Renal pelvis (tissue), 12 donors: ENCODE measurements at places on chromosomes 16 and 17.

DNA sequence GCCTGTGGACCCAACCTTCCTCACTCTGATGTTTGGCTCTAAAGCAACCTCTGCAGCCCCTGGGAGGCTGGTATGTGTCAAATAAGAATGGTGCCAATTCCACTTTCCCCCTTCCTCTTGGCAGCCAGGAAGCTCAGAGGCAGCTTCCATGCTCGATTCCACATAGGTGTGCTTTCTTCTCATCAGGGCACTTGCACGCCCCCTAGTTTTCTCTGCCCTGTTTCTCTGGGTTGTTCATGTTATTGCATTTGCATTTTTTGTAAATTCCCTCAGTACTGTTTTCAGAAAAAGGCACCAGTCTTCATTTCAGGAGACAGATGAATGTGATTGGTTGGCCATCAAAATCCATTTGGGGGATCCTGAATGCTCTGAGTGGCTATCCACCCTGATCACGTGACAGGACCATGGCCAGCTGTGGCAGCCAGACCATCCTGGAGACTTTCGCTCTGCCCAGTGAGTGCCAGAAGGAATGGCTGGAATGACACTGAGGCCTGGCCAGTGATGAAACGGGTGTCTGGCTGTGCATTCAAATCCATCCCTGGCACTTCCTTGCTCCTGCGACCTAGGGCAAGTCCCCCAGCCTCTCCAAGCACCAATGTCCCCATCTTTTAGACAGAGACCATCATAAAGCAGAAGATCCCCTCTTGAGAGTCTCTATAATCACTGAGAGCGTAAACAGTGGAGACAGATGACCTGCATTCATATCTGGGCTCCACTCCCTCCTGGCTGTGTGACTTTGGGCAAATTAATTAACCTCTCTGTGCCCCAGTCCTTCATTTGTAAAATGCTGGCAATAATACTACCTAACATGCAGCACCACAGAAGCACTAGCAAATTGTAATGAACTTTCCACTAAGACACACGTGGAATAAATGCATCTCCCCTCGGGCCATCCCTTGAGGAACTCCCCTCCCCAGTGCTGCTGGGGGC, 56.4 kb downstream of the CNGB1 start:
- no peak for DNase-seq

DNA sequence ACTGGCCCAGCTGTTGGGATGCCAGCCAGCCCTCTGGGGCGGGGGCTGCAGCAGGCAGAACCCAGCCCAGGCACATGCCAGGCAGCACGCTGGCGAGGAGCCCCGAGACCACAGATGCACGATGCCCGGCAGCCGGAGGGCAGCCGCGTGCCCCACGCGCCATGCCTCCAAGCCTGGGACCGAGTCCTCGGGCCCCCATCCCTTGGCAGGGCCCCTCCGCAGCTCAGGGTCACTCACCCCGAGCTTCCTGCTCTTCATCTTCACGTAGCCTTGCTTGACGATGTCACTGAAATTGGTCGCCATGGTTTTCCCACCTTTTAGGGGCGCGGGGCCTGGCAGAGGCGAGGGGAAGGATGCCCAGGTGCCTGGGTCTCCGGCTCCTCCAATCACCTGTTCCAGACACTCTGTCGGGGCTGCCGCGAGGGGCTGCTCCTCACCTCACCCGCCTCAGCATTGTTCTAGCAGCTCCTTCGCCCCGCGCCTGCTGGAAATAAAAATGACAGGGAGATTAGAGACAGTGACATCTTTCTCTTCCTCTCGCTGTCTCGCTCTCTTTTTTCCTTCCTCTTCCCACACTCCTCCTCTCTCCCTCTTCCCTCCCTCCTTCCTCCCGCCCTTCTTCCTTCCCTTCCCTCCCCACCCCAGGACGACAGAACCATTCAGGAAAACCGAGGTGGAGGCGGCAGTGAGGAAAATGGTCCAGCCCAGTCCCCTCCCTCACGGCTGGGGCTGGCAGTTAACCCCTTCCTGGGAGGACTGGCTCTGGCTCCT, 6.9 kb downstream of the DOK4 start:
- peak; percentile 52 for DNase-seq

DNA sequence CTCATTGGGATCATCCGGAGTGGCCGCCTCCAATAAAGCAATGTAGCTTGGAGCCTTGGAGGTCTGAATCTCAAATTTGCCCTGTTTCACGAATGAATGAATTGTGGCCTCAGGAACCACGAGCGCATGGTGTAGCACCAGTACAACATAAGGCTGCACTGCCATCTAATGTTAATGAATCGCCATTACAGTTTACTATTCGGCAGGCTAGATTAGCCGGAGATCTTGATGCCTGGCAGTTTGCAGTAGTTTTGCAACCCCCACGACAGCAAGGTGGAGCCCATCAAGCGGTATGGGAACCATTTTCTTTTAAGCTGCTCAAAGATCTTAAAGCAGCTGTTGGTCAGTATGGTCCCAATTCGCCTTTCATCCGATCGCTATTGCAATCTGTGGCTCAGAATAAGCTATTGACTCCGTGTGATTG, 18.8 kb downstream of the ALOX15B start:
- peak; percentile 80 for DNase-seq

- no peak for DNase-seq
These were observed 49.0 kb upstream of the CHMP6 start for GRCh38 chr17:80942423-80943345.

- no peak for DNase-seq
These were observed 9.5 kb upstream of the MRPL12 start for GRCh38 chr17:81693509-81694210.

- DNase-seq, result no peak
These were observed 5.0 kb upstream of the NAGLU start for GRCh38 chr17:42530952-42531454.

DNA sequence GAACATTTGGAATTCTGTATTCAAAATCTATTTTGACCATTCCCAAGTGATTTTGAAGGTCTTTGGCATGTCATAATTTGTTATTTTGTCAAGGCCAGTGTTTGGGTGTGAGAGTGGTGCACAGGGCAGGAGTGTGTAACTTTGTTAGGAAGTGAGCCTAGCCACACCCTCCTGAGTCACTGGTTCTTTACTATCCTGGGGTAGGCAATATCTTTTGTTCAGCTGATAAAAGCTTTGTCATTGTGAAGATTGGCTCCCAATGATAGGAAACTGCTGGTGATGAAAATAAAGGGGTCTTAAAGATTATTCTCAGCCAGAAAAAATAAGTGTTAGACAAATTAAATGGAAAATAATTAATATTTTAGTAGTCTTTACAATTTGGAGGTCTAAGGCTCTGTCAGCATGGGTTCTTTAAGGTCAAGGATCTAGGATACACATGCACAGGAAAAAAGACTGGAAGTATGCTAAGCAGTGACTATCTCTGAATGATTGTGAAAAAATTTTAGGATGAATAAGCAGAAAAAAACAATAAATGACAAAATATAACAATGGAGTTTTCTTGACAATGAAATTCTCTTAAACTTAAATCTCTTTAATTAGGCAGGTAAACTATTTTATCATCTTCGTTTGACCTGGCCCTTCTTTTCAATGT, 5.1 kb downstream of the UBN1 start:
- DNase-seq, result no peak

DNA sequence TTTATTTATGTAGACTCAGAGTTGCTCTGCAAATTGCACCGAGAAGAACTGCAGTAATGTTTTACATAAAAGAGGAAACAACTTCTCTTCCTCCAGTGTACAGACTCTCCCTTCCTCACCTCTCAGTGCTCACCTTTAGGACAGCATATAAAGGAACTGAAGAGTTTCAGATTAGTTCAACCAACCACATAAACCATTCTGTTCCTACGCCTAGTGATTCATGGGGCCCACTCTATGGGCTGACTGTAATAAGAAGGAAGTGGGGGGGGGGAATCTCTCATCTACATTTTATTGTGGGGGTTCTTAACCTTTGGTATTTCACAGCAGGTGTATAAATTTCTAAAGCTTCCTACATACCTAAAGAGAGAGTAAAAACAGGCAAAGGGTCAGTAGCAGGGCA, 18.3 kb downstream of the ZSWIM7 start:
- DNase-seq, result no peak

GRCh38 chr17:33014751-33015150, 23.1 kb downstream of the SPACA3 start:
- peak; percentile 28 for DNase-seq

DNA sequence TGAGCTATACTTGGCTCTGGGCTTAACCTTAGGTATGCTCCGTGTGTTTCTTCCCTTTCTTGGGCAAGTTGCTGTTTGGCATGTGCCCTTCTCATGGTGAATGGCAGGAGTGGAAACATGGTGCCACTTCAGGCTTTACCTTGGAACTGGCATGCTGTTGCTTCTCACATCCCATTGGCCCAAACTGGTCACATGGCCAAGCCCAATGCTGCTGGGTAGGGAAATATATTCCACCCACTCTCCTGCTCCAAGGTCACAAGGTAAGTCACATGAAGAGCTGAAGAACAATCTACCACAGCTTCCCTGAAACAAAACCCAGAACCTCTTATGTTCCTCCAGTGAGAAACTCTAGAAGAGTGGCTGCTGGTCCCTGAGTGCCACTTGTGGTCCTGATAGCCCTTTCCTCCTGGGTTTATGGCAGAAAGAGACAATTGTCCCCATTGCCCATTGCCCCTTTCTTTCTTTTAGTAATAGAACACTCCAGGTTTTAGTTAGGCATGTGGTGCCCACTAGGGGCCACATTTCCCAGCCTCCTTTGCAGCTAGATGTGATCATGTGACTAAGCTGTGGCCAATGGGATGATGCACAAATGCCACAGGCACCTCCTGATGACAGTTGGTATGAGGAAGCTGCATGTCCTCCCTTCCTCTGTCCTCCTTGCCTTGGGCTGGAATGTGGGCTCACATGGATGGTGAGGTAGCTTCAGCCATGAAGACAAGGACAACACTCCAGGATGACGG, 50.3 kb downstream of the MEOX1 start:
- no peak for DNase-seq

- DNase-seq, result no peak
These were observed 2.3 kb downstream of the VPS4A start for GRCh38 chr16:69313469-69313868.

DNA sequence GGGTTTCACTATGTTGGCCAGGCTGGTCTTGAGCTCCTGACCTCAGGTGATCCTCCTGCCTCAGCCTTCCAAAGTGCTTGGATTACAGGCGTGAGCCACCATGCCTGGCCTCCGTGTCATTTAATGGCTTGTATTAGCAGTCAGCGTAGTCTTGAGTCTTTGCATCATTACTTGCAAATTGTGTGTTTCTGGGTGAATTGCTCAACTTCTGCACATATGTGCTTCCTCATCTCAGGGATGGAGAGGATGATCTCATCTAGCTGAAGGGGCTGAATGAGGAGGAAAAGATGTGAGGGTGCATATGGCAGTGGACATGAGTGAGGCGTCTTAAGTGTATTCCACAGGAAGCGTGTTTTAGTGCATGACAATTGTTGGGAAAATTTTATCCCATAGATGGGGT, 155.8 kb downstream of the SNX29 start:
- DNase-seq, result no peak

DNA sequence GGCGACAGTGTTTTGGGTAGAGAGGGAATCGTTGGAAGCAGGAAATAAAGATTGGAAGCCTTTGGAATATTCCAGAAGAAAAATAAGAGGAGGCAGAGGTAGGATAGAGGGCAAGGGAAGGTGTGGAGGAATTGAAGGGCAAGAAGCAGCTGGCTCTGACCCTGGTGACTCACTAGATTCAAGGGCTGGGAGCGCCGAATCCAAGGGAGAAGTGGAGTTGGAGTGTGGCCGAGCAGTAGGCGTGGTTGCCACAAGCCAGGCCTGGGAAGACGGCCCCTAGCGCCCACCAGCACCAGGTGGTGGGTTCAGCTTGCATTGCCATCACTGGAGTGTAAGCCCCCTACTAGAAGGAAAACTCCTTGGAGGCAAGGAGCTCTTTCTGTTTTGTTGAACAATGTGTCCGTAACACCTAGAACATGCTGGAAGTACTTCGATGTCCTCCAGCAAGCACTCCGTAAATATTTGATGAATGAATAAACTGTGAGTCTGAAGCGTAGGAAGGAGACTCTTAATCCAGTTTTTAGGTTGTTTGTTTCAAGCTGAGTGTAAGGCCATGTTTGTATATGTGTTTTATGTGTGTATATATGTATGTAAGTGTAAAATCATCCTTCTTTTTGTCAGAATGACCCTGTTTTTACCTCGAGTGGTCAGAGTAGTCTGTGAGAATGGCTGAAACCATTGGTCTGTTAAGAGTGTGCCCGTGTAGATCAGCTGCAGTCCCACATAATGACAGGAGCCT, 139.5 kb downstream of the CMIP start:
- DNase-seq, result no peak

DNA sequence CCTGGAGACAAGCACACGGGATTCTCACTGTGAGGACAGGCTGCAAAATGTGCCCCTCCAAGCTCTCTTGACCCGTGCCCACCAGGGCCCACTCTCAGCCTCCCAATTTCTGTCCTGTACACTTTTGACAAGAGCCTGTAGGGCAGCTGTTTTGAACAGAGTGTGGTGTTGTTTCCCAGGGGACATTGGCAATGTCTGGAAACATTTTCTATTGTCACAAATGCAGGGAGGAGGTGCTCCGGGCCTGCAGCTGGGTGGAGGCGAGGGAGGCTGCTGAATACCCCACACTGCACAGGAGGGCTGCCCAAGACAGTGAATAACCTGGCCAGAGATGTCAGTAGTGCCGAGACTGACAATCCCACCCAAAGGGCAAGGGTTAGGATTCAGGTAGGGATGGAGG, 10.5 kb downstream of the CEP295NL start:
- DNase-seq, result no peak

DNA sequence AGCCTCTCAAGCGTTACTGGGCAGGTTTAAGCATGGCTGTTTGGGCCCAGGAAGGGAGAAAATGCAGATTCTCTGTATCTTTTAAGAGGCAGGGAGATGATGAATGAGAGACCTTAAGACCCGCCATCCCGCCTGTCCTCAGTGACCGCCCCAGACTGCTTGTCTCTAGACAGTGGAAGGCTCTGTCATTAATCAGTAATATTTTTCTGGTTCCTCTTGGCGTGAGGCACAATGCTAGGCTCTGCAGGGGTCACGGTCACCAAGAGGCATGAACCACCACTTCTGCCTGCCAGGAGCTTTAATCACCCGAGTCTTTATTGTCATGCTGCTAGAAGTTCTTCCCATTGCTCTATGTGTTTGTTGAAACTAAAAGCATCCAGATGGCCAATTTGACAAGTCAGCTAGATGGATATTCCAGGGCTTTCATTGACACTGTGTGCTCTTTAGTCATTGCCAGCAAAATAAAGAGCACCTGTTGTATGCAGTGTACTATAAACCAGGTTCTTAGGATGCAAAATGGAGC, 3.2 kb downstream of the SLC6A2 start:
- no peak for DNase-seq

- no peak for DNase-seq
These were observed 12.9 kb downstream of the P2RX5 start for GRCh38 chr17:3683054-3683511.

DNA sequence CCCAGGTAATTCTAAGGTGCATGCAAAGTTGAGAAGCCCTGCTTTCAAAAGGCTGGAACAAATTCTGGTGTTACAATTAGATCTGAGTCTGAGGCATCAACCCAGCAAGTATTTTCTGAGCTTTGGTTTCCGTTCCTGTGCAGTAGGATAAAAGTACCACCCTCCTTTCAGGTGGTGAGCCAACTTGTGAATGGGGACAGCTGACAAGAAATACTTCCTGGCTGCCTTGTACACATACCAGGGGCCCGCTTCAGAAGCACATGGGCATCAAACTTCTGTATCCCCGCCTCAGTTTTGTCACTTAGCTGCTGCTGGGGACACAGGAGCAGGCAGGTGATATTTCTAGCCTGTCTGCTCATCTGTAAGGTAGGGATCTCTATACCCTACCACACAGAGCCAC, 252.2 kb downstream of the CPPED1 start:
- no peak for DNase-seq
